NCI-H748 treated with DMSO at 0.1 percent for 48 hours (cell line): ENCODE measurements at places on chromosomes 1 and 21.

- no peak for DNase-seq
These were observed 28.4 kb downstream of the RNF2 start for GRCh38 chr1:185073725-185074124.

GRCh38 chr1:119055568-119055967 is 67.4 kb upstream of the TBX15 start:
- DNase-seq, result no peak

DNA sequence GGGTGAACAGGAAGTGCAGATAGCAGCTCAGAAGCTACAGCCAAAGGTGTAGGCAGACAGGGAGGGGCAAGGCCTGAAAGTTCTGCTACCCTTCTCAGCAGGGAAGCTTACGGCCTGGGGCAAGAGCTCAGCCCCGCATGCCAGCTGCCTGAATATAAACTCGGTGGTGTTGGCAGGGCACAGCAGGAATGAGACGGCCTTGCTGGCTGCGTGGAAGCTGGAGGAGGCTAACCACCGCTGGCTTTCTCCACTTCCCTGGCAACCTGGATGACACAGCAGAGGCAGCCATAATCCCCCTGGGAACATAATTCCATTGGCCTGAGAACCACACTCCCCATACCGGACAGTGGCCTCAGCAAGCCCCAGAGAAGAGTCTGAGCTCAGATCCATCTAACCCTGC is 81.9 kb upstream of the PRRC2C start:
- DNase-seq, result no peak

- no peak for DNase-seq
These were observed 833.3 kb upstream of the PRMT6 start for GRCh38 chr1:106223213-106223612.

GRCh38 chr1:185608177-185608576 is 126.0 kb upstream of the HMCN1 start:
- no peak for DNase-seq

- no peak for DNase-seq
These were observed 31.7 kb upstream of the DMRTA2 start for GRCh38 chr1:50454911-50455310.

DNA sequence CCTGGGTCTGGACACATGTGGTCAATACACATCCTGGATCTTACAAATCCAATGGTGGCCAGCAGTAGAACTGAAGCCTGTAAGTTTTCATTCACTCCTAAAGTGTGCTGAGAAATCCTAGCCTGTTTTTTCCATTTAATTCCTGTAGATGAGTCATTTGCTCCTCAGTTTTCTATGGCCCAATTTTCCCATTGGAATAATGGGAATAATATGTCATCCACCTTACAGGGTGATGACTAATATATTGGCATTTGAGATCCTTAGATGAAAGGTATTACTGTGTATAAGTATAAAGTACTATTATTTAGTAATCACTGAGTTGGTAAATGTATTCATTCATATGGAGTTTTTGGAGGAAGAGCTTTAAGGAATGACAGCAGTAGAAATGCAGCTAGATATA is 89.7 kb upstream of the ADAR start:
- DNase-seq, result no peak

DNA sequence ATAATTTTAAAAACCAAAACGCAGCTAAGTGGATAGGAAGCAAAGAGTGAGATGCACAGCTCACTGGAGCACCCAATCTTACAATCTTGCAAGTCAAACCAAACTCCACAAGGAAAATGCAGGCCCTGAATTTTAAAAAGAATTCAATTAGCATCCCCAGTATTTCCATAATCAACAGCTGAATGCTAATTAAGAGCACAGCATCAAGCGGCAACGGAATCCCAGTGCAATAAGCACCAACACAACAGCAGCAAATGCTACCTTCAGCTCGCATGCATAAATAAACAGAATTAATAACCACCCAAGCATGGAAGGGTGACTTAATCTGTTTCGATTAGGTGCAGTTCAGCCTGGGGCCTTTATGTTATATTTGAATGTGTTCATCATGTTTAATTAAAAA is 142.9 kb downstream of the SLC45A1 start:
- no peak for DNase-seq

GRCh38 chr1:211329764-211330201 is 3.1 kb downstream of the TRAF5 start:
- no peak for DNase-seq

GRCh38 chr1:87588495-87588894 is 259.8 kb downstream of the LMO4 start:
- DNase-seq, result no peak

GRCh38 chr1:16926491-16927073 is 4.9 kb downstream of the CROCC start:
- peak; percentile 93 for DNase-seq

- DNase-seq, result no peak
These were observed 9.6 kb downstream of the PM20D1 start for GRCh38 chr1:205840146-205840923.

- DNase-seq, result no peak
These were observed 304.1 kb upstream of the ADGRL4 start for GRCh38 chr1:79310609-79311008.

DNA sequence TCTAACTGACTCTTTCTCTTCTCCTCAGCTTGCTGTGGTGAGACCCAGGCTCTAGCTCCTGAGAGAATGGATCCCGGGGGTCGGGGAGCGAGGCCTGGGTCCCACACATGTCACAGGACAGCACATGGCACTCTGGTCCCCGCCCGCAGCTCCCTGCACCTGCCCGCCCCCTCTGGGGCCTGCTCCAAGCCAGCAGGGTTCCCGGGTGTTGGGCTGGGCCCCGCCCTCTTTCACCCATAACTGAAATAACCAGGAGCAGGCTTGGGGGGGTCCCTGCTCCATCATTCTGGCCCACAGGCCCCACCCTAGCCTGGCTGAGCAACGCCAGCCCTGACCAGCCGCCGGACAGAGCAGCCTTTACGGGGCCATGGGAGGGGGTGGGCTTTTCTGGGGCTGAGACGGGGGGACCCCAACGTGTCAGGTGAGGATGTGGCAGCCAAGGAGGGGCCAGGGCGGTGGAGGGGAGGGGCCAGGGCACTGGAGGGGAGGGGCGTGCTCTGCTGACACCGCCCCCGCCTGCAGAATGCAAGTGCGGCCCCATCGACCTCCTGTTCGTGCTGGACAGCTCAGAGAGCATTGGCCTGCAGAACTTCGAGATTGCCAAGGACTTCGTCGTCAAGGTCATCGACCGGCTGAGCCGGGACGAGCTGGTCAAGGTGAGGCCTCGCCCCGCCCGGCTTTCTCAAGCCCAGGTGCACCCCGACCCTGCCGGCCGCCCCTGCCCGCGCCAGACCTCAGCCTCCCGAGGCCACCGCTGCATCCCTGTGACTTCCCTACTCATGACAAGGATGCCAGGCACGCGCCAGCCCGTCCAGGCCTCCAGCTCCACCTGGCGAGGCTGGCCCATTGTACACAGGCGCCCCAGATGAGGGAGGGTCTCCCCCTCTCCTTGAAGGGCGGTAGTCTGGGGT is 19.4 kb downstream of the COL6A1 start:
- DNase-seq, result no peak

- DNase-seq, result no peak
These were observed 12.5 kb downstream of the TRAF3IP3 start for GRCh38 chr1:209768354-209768774.

GRCh38 chr21:39686646-39687468 is 58.1 kb upstream of the IGSF5 start:
- no peak for DNase-seq

GRCh38 chr1:100516857-100517256 is 21.1 kb upstream of the GPR88 start:
- no peak for DNase-seq

GRCh38 chr1:66757722-66758240 is 5.5 kb downstream of the DYNLT5 start:
- DNase-seq, result no peak

- DNase-seq, result no peak
These were observed 18.6 kb downstream of the ZBTB40 start for GRCh38 chr1:22470227-22470626.

- DNase-seq, result no peak
These were observed 116.0 kb downstream of the MRPL39 start for GRCh38 chr21:25491267-25491666.

GRCh38 chr1:32791881-32792280 is 25.3 kb downstream of the YARS1 start:
- DNase-seq, result no peak

- peak; percentile 31 for DNase-seq
These were observed 20.5 kb downstream of the STPG1 start for GRCh38 chr1:24392982-24393650.

DNA sequence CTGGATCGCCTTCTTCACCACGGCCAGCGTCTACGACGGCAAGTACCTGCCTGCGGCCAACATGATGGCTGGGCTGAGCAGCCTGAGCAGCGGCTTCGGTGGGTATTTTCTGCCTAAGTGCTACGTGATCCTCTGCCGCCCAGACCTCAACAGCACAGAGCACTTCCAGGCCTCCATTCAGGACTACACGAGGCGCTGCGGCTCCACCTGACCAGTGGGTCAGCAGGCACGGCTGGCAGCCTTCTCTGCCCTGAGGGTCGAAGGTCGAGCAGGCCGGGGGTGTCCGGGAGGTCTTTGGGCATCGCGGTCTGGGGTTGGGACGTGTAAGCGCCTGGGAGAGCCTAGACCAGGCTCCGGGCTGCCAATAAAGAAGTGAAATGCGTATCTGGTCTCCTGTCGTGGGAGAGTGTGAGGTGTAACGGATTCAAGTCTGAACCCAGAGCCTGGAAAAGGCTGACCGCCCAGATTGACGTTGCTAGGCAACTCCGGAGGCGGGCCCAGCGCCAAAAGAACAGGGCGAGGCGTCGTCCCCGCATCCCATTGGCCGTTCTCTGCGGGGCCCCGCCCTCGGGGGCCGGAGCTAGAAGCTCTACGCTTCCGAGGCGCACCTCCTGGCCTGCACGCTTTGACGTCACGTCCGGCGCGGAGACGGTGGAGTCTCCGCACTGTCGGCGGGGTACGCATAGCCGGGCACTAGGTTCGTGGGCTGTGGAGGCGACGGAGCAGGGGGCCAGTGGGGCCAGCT is at the start of gene ZBTB48:
ZBTB48 (plus strand) TSS at position 621 of the 745 bp plus-strand sequence. CDS start 616 bp downstream, outside the sequence.
- peak; percentile 83 for DNase-seq

- DNase-seq, result no peak
These were observed 8.1 kb downstream of the IL6R start for GRCh38 chr1:154413177-154413783.

DNA sequence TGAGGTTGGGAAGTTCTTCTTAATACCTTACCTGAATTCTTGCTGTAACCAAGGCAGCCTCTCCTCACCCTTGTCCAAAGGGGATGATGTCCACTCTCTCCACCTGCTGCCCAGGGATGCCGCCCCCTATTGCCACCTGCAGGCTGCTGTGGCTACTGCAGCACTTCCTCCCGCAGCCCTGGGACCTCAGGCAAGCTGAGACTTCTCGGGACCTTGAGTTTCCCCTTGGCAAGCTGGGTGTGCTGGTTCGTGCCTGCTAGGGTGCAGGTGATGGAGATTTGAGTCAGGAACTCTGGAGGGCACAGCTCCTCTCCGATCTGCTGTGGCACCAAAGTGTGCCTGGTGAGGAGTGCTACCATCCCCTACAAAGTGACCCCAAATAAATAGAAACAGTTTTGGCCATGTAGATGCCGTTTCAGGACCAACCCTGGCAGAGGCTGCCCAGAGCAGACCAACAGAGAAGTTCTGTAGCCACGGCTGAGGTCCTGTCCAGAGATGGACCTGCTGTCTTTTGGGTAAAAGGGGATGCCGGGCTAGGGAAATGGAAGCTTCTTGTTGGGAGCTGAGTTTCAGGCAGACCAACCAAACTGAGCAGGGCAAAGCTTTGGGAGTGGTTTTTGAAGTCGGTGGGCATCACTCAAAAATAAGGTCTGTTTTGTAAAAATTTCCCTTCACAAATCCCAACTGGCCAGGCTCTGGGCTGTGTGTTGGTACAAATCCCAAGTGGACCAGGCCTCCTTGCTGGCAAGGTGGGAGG is 31.7 kb downstream of the RUNX3 start:
- no peak for DNase-seq

DNA sequence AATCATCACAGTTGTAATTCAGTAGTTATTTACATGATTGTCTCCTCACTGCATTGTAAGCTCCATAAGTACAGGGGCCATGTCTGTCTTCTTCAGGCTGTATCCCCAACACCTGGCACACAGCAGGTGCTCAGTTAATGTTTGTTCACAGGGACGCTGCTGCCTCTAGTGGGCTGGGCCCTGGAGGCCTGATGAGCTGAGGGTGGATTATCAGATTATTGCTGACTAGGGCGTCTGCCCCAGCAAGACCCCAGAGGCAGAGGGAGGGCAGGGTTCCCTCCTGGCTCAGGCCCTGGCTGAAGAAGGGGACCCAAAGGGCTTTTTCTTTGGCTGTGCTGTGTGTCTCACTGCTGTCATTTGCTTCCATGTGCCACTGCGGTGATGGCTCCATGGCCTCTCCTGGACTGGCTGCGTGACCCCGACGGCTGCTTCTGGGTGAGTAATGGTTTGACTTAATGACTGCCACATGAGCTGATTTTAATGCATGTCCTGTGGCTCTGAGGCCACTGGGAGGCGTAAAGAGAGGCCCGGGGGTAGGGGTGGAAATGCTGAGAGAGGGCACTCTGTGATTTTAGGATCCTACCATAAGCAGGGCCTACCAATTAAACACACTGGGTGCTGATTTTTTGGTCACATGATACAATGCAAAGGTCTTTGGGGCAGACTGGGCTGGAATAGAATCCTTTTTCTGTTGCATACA is 20.8 kb upstream of the EPB41 start:
- no peak for DNase-seq
